Activated CD4-positive, alpha-beta T cell treated with anti-CD3 and anti-CD28 coated beads, Interleukin-2, amount 10 ng/mL, durations not matched to agents 24 days and 14 days (primary cell): ENCODE measurements at places on chromosomes 11 and 22. TPM values are rescaled to one million over a fixed set of nuclear protein-coding genes. Genes with fewer than 3 reads are reported as not detected.

Gene MS4A4E
- total RNA-seq: 0.28 TPM in 1 of 2 replicates, not detected in the other

DNA sequence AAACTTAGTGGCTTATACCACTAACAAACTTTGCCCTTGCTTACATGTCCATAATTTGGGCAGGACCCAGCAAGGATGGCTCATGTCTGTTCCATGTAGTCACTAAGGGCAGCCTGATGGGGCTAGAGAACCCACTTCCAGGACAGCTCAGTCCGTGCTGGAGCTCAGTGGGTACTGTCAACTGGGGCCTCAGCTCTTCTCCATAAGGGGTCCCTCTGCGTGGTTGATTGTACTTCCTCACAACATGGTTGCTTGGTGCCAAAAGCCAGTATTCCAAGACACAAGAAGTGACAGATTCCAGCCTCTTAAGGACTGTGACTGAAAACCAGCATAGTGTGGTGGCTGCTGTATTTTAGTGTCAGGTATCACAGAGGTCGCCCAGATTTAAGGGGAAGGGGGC, 675.2 kb downstream of the TBC1D22A start:
- no peak for DNase-seq

DNA sequence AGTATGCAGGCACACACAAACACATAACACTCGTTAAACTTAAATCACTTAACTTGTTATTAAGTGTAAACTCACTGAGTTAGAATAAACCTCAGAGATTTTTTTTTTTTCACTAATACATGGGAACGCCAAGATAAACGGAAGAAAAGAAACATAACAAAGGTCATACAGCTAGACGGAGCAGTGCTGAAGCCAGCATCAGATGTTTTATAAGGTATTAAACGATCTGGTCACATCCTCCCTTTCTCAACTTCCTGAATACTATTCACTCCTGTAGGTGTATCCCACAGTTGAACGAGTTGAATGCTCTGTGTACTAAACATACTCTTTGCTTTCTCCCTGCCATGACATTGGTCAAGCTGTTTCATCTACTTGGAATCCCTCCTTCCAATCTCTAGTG, 212.0 kb downstream of the SWAP70 start:
- DNase-seq: no peak

DNA sequence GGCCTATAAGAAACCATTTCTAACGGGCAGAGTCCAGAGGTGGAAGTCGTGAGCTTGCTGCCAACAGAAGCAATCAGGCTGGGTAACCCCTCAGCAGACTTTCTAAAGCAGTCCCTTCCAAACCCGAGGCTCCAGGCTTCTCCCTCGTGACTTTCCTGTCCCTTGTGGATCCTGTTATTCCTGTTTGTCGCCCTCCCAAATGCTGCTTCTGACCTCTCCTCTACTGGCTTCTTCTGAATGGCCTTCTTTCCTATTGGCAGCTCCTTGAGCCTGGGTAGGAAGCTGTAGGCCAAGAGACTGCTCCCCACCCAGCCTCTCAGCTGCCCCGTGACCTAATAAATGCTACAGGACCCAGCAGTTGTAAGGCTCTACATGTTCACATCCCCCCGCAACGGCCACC, 35.0 kb downstream of the MAFF start:
- DNase-seq: no peak

- DNase-seq: no peak
Measured at GRCh38 chr11:24400059-24400665, 96.7 kb upstream of the LUZP2 start.

DNA sequence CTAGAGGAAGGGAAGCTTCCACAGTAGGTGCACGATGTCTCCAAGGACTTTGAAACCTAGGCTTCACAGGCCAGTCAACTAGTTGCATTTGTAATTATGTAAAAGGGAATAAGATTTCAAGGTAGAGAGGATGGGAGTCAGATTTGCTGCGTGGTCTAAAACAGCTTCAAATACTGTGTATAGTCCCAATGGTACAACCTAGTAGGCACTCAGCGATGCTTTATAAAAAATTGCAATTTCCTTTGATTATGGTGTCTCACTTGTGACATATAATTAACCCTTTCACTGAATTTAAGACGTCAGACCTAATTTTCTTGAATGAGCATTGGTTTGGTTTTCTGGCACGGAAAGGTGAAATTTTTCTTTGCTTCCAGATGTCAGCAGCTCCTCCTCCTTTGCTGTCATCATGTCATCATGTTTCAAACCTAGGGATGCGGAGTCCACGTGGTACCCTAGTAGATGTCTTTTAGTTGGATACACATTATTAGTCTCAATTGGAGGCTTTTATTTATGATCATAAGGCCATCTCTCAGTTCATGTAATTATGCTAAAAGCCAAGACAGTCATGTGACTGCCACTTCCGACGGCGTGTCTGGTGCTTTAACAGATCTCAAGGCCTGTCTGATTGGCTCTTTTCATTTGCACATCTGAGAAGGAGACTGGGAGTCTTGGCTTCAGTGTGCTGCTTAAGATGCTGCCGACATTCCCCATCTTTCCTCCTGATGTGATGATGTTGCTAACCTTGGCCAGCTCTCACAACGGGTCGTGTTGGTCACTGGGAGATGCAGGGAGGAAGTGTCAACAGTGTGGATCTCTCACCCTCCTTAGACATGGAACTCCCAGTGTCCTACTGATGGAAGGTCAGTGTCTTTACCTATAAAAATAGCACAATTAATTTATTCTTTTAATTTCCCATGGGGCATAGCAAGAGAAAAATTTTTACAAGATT, 134.0 kb downstream of the HIPK3 start:
- no peak for DNase-seq

- no peak for DNase-seq
Measured at GRCh38 chr11:11284481-11284880, 68.6 kb downstream of the CSNK2A3 start.
